Stimulated activated CD8-positive, alpha-beta memory T cell treated with anti-CD3 and anti-CD28 coated beads, Interleukin-7, amount 100 ng/mL, for 48 hours (primary cell): ENCODE measurements at places on chromosomes 11 and 22.

DNA sequence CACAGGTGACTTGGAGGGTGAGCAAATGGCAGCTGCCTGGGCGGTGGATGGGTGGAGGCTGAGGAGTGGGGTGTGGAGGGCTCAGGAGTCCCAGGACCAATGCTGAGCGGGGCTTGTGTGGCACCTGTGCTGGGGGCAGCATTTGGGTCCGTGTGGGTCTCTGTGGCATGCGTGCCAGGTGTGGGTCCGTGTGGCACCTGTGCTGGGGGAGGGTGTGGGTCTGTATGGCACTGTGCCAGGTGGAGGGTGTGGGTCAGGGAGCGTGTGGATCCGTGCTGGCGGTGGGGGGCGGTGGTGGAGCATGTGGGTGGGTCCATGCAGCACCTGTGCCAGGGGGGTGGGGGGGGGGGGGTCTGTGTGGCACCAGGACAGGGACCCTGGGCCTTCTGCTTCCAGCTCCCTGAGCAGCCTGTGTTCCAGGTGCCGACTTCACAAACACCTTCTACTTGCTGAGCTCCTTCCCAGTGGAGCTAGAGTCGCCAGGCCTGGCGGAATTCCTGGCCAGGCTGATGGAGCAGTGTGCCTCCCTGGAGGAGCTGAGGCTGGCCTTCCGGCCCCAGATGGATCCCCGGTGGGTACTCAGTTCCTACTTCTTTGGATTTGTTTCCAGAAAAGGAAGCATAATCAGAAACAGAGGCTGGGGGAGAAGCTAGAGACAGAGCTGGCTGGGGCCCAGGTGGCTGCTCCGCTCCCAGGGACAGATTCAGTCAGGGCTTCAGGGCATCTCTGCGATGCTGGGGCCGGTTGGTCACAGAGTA is 14.7 kb downstream of the SELENOO start:
- DNase-seq: no peak

- DNase-seq: no peak
Observed at GRCh38 chr22:48490500-48491411, 1336.9 kb downstream of the BRD1 start.

DNA sequence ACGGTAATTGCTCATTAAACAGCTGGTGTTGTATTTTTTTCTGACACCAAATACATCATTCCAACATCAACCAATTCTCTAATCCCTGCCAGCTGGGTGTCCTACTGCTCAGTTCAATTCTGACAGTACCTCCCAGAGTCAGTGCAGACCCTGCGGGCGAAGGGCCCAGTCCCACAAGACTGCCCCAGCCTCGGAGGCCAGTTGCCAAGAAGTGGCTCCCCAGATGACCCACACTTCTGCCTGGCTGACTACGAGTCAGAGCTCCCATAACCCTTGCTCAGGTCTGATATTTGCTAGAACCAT is 147.2 kb downstream of the CTTN start:
- DNase-seq: no peak

DNA sequence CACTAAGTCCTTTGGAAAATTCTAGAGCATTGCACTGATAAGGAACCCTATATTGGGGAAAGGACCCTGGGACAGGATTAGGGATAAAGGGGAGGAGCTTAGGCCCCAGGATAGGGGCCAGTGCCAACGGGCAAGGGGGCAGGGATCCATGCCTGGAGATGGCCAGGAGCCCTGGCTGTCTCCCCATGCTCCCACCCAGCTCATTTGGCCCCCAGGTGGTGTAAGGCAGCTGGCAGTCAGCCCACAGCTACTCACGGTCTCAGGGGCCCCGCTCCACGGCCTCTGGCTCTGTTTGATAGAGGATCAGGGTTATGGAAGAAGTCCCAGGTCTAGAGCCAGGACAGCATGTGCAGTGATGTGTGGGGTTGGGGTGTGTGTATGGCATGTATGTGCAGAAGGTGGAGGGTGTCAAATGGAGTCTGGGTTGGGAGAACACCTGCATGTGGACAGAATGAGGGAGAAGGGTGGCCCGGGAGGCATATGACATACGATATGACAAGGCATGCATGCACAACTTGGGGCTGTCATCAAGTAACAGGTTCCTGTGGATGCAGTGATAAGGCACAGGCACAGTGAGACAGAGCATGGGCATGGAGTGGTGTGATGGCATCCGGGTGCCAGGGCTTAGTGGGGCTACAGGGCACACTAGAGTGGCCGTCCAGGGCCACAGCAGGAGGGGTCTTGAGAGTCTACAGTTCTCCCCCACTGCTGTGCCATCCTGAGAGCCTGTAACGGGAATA is 18.4 kb upstream of the PDE2A start:
- no peak for DNase-seq

DNA sequence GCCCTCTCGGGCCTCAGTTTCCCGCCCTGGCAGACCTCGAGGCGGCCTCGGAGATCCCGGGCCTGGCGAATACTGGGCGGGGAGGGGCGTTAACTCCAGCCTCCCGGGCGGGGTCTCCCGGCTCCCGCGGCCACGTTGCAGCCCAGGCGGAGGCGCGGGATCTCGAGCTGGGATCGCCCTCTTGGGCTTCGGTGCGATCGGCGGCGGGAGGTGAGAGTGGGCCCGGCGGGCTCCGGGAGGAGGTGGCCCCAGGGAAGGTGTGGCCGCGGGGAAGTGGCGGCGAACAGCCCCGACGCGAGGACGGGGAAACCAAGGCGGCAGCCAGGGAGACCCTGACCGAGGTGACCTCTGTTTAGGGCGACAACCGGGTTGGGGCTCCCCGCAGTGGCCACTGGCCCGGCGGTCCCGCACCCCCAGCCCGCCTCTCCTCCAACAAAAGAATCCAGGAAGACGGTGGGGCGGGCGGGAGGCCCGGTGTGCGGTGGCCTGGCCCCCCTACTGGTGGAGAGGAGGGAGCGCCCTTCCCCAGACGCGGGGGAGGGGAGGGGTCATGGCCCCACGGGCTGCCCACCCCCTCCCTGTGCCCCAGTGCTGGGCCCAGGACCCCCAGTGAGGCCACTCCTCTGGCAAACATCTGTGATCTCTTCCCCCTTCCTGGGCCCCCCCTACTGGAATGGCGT is at the start of gene PHETA2:
Gene PHETA2 (plus strand): TSS at position 117 of the 680 bp plus-strand sequence. CDS start 3,046 bp downstream, outside the sequence.
- DNase-seq: peak; percentile 29

GRCh38 chr22:27088026-27088425 is 430.6 kb downstream of the MIAT start:
- no peak for DNase-seq

DNA sequence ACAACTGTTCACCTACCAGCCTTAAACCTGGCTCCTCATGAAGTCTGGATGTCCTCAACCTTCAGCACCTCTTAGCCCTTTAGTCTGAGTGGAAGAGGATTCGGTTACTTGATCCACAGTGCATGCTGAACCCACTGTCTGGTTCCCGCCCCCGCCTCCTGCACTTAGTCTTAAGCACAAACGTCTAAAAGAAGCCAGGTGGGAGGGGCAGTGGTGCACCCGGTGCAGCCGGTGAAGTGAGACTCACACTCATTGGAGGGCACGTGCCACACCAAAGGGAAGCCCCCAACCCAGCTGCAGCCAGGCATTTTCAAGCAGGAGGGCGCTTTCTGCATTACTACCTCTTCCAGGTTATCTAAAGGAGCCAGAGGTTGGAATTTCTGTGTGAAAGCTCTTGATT is 146.8 kb downstream of the COMMD9 start:
- no peak for DNase-seq

- no peak for DNase-seq
Observed at GRCh38 chr11:62433904-62434276, 15.1 kb downstream of the SCGB1A1 start.

GRCh38 chr11:8386134-8386864 is 122.6 kb upstream of the LMO1 start:
- DNase-seq: no peak

- no peak for DNase-seq
Observed at GRCh38 chr11:80916173-80916798, 1475.5 kb upstream of the TENM4 start.

GRCh38 chr11:1843796-1844195 is 5.0 kb downstream of the TNNI2 start:
- no peak for DNase-seq

DNA sequence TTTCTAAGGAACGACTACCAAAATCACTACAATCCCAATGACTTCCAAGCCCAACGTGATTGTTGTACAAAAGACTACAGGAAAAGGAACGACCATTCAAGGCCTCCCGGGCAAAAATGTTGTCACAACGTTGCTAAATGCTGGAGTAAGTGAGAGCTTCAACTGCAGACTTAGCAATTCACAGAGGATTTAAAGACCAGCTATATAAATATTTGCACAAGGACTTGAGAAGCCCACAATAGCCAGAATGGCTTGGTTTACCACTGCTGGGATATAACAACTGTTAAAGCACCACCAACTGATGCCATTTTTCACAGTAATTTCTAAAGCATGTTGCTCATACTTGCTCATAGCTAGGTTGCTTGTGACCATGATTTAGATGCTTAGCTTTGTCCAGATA is 78.3 kb downstream of the EMSY start:
- no peak for DNase-seq

GRCh38 chr11:108562746-108563581 is 30.6 kb downstream of the EXPH5 start:
- no peak for DNase-seq

GRCh38 chr11:133618544-133618943 is 86.2 kb upstream of the OPCML start:
- no peak for DNase-seq

DNA sequence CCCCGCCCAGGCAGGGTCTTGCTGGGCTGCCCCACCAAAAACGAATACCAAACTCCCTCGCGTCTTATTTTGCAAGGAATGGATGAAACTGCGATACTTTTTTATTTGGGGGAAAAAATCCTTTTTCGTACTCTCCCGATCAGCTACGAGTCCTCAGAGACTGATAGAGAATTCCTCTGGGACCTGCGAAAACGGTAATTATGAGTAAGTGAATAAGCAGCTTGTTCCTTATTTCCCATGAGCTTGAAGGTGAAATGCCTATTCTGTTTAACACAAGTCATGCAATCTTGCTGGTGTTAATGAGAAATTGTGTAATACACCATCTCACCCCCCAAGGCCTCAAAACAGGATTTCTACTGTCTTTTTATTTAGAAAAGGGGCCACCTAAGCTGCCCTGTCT is 5.5 kb downstream of the GRK3 start:
- no peak for DNase-seq

GRCh38 chr11:31106326-31106725 is 263.2 kb downstream of the DCDC1 start:
- no peak for DNase-seq

- no peak for DNase-seq
Observed at GRCh38 chr22:45842291-45842991, 134.5 kb downstream of the WNT7B start.

- DNase-seq: no peak
Observed at GRCh38 chr11:126421271-126421671, 65.8 kb downstream of the ST3GAL4 start.

DNA sequence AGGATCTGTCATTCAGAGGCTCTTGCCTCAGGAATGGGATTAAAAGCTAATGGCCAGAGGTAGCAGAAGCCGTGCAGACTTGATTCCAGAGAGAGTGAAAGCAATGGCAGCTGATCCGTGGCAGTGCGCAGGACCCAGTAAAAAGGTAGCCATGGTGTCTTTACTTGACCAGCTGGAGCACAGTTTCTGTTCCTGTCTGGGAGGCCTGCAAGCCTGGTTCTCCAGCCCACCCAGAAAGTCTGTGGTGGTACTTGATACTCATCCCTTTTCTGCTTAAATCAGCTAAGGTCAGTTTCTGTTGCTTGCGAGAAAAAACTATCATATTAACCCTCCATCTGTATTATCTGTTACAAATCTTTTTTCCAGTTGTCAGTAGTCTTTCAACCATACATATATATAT is 86.7 kb downstream of the RPS6KA4 start:
- DNase-seq: no peak

- no peak for DNase-seq
Observed at GRCh38 chr11:121839781-121840180, 276.2 kb downstream of the BLID start.

- DNase-seq: no peak
Observed at GRCh38 chr11:92911478-92911877, 58.0 kb upstream of the MTNR1B start.

DNA sequence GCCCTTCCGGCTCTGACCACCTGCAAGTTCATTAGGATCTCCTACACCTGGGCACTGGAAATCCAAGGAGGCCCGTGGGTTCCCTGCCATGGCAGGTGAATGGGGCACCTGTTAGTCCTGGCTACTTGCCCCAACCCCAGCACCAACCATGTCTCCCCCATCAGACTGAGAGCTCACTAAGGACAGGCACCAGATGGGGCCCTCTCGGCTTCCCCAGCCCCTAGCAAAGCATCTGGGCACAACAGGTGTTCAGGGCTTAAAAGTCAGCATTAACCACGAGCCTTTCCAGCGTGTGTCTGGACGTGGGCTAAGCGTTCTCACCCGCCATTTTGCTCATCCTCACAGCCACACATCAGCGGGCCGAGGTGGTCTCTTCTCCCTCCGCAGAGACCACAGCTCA is 2.2 kb downstream of the SULT4A1 start:
- DNase-seq: no peak

DNA sequence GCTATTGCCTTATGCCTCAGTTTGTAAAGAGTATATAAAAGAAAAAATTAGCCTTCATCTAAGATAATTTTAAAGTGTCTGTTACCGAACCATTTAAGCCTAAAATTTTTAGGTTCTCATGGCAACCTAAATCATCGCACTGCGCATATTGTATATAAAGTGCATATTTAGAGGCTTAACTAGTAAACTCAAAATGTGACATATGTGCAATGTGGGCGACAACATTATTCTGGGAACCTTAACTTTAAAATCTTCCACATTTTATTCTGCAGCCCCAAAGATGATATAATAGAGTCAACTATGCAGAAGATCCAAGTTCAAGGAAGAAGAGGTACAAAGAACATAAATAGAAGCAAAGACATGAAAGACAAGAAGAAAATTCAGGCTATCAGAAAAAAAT is 23.0 kb downstream of the CELF1 start:
- no peak for DNase-seq

- DNase-seq: no peak
Observed at GRCh38 chr11:67499808-67500483, 5.2 kb downstream of the PITPNM1 start.

- DNase-seq: no peak
Observed at GRCh38 chr11:117354550-117354949, 26.9 kb downstream of the CEP164 start.

- DNase-seq: no peak
Observed at GRCh38 chr11:94129512-94130297, 1.1 kb downstream of the PANX1 start.

GRCh38 chr11:28738549-28738948 is 630.4 kb downstream of the METTL15 start:
- no peak for DNase-seq

- no peak for DNase-seq
Observed at GRCh38 chr11:3907590-3907989, 52.1 kb downstream of the STIM1 start.
